Breast epithelium (tissue), 4 donors: ENCODE measurements at places on chromosomes 2 and 18.

GRCh38 chr2:44543773-44544725 lies 182.3 kb downstream of the CAMKMT start:
- H3K4me3 ChIP-seq, result no peak overlapping the region
- H3K4me1 ChIP-seq, result peaks cover 3% of the 10 kb centered on the region

- no peaks in the 10 kb centered on the region for H3K36me3 ChIP-seq
- H3K4me1 ChIP-seq, result no peaks in the 10 kb centered on the region
- H3K27me3 ChIP-seq, result no peaks in the 10 kb centered on the region
- no peak for DNase-seq
- H3K27ac ChIP-seq, result no peak overlapping the region
- H3K4me3 ChIP-seq, result no peak overlapping the region
Measured at GRCh38 chr18:955384-956066, 50.9 kb downstream of the ADCYAP1 start.

- H3K27ac ChIP-seq, result no peak overlapping the region
- no peaks in the 10 kb centered on the region for H3K27me3 ChIP-seq
- no peak for DNase-seq
Measured at GRCh38 chr2:126696644-126697520, 40.9 kb downstream of the GYPC start.

DNA sequence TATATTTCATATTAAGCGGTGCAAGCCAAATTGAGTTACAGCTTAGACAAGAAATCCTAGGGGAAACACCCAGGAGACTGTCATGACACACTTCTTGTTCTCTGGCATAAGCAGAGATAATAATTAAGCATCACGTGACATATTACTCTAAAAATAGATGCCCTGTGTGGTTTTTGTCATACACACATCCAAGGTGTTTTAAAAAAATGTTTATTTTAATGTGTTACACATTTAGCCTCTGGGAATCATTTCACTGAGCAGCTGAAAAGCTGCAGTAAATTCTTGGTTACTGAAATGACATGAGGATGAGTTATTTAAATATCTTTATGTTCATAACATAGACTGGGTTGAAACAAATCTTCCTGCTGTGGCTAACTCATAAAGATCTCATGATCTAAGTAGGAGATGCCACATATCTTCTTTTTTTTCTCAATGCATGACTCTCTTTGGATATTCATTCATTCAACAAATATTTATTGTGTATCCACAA lies 38.0 kb upstream of the ERMN start:
- no peak overlapping the region for H3K27ac ChIP-seq
- H3K4me1 ChIP-seq, result no peaks in the 10 kb centered on the region
- H3K36me3 ChIP-seq, result no peaks in the 10 kb centered on the region
- no peak overlapping the region for H3K4me3 ChIP-seq
- no peak for DNase-seq

- DNase-seq, result no peak
- no peaks in the 10 kb centered on the region for H3K27me3 ChIP-seq
- H3K27ac ChIP-seq, result no peak overlapping the region
- H3K4me1 ChIP-seq, result no peaks in the 10 kb centered on the region
- no peaks in the 10 kb centered on the region for H3K36me3 ChIP-seq
- no peak overlapping the region for H3K4me3 ChIP-seq
Measured at GRCh38 chr2:134515137-134515536, 203.7 kb downstream of the TMEM163 start.

DNA sequence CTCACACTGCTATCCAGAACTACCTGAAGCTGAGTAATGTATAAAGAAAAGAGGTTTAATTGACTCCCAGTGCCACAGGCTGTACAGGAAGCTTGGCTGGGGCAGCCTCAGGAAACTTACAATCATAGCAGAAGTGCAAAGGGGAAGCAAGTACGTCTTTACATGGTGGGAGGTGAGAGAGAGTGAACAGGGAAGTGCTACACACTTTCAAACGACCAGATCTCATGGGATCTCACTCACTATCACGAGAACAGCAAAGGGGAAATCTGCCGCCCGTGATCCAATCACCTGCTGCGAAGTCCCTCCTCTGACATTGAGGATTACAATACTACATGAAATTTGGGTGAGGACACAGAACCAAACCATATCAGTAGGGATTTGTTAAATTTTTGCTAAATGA lies 150.4 kb upstream of the NXPH2 start:
- no peaks in the 10 kb centered on the region for H3K27me3 ChIP-seq
- H3K4me3 ChIP-seq, result no peak overlapping the region
- H3K4me1 ChIP-seq, result no peaks in the 10 kb centered on the region
- no peak for DNase-seq

DNA sequence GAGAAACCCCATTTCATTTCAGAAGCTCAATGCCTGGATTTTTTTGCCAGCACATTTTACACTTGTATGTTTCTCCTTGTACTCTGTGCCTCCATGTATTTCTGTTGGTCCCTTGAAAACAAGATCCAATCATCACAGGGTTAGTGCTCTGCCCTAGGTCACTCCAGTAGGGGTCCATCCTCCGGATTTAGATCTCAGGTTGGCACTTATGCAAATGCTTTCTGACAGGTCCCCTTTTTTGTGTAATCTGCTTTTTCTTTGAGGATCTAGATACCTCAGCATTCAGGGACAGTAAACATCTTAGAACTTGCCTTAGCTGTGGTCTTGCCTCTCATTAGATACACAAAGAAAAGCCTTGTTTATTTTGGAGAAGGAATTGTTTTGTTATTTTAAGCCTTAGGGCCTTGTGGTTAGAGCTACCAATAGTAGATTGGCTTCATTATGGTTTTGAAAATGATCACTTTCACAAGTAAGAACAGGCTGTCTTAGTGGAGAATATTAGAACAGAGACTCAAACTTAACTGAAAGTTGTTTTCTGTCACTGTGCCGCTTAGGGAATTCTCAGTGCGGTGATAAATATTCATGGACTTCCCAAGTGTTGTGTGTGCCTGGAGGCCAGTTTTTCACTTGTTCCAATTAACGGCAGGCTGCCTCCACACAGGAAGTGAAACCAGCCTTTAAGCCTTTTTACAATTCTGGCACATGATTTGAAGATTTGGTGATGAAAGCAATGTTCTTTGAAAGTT lies 7.8 kb downstream of the MERTK start:
- peak overlapping the region; percentile 57 for H3K27ac ChIP-seq
- H3K4me1 ChIP-seq, result peaks cover 15% of the 10 kb centered on the region
- H3K4me3 ChIP-seq, result no peak overlapping the region
- no peaks in the 10 kb centered on the region for H3K36me3 ChIP-seq
- H3K27me3 ChIP-seq, result no peaks in the 10 kb centered on the region

GRCh38 chr2:1640301-1641135 lies 103.8 kb downstream of the PXDN start:
- H3K27ac ChIP-seq, result no peak overlapping the region
- no peaks in the 10 kb centered on the region for H3K36me3 ChIP-seq
- DNase-seq, result no peak

- no peak overlapping the region for H3K4me3 ChIP-seq
- H3K36me3 ChIP-seq, result no peaks in the 10 kb centered on the region
- DNase-seq, result no peak
- H3K27ac ChIP-seq, result no peak overlapping the region
- no peaks in the 10 kb centered on the region for H3K4me1 ChIP-seq
Measured at GRCh38 chr2:40406485-40407289, 45.2 kb downstream of the SLC8A1 start.

GRCh38 chr2:239625156-239625845 lies 224.5 kb upstream of the HDAC4 start:
- DNase-seq, result no peak
- H3K27ac ChIP-seq, result no peak overlapping the region
- no peaks in the 10 kb centered on the region for H3K4me1 ChIP-seq
- H3K36me3 ChIP-seq, result no peaks in the 10 kb centered on the region
- no peaks in the 10 kb centered on the region for H3K27me3 ChIP-seq

GRCh38 chr18:48616484-48617255 lies 77.8 kb downstream of the CTIF start:
- H3K36me3 ChIP-seq, result no peaks in the 10 kb centered on the region
- H3K27ac ChIP-seq, result no peak overlapping the region
- DNase-seq, result no peak
- H3K27me3 ChIP-seq, result no peaks in the 10 kb centered on the region
- peaks cover 10% of the 10 kb centered on the region for H3K4me1 ChIP-seq

DNA sequence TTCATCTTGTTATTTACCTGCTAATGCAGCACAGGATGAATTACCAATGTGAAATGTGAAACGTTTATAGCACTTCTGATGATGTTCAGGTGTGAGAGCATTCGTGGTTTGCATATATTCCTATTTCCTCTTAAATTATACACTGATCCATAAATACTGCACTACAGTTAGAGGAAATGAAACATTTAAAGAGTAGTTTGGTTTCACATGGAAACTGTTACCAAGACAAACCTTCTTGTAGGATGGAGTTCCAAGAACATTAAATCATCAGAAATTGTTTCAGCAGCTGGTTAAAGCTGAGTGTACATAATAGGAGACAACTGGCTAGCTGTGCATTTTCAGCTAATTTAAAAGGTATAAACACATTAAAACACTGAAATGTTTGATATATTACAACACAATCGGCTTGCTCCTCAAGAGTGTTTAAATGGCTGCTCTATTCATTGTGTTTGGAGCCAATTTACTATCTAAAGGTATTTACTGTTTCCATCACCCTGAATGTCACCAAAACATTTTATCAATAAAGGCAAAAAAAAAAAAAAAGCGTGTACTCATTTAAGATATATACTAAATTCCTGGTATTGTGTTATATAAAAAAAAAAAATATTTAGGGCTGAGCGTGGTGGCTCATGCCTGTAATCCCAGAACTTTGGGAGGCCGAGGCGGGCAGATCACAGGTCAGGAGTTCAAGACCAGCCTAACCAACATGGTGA lies 100.6 kb downstream of the DYM start:
- H3K36me3 ChIP-seq, result no peaks in the 10 kb centered on the region
- no peak overlapping the region for H3K27ac ChIP-seq
- no peaks in the 10 kb centered on the region for H3K27me3 ChIP-seq
- no peaks in the 10 kb centered on the region for H3K4me1 ChIP-seq

DNA sequence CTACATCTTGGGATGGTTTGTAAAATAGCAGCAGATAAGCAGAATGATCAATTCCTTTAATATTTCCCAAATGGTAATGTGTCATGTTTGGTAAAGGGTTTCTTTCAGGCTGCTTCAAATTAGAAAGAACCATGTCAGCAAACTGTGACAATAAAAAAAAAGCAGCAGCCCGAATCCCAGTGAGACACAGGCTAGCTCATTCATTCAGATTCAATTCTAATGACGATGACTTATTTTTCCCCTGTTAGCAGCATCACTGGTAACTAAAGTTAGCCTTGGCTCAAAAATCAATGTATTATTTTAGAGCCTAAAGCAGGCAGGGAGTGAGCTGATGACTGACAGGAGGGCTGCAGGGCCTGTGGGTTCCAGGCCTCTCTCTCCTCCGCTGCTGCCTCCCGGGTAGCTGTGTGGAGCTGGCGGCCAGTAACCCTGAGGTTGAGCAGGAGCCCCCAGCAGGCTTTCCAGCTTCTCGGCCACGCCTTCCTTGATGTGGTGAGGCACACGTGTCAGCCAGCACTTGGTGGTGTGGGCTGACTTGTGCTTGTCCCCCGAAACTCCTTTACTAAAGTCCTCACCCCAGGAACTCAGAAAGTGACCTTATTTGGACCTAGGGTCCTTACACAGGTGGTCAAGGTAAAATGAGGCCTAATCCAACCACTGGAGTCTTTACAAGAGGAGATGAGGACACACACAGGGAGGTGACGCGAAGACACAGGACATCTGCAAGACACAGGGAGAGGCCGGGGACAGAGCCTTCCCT lies 120.5 kb upstream of the HS6ST1 start:
- H3K4me1 ChIP-seq, result no peaks in the 10 kb centered on the region
- DNase-seq, result no peak
- no peaks in the 10 kb centered on the region for H3K36me3 ChIP-seq
- no peak overlapping the region for H3K4me3 ChIP-seq
- no peak overlapping the region for H3K27ac ChIP-seq

DNA sequence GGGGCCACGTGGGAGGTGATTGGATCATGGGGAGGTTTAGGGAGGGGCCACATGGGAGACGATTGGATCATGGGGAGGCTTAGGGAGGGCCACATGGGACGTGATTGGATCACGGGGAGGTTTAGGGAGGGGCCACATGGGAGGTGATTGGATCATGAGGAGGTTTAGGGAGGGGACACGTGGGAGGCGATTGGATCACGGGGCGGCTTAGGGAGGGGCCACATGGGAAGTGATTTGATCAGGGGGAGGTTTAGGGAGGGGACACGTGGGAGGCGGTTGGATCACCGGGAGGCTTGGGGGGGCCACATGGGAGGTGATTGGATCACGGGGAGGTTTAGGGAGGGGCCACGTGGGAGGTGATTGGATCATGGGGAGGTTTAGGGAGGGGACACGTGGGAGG lies 22.5 kb upstream of the SALL3 start:
- H3K4me1 ChIP-seq, result no peaks in the 10 kb centered on the region
- DNase-seq, result no peak
- no peak overlapping the region for H3K27ac ChIP-seq
- H3K4me3 ChIP-seq, result no peak overlapping the region
- H3K36me3 ChIP-seq, result no peaks in the 10 kb centered on the region

DNA sequence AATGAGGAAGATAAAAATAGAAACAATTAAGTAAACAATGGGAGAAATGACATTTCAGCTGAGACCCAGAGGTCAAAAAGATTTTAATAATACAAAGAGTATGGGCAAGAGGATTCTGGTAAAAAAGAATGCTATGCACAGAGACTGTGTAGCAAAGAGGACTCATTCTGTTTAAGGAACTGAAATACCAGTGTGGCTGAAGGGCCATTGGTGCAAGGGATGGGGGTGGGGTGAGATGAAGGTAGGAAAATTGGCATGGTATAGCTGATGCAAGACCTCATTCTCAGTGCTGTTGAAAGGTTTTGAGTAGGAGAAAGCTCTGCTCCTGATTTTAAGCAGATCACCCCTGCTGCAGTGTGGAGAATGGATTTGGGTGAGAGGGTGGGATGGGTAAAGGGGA lies 10.8 kb downstream of the GALNT1 start:
- no peaks in the 10 kb centered on the region for H3K36me3 ChIP-seq
- no peaks in the 10 kb centered on the region for H3K27me3 ChIP-seq
- no peak for DNase-seq
- H3K4me3 ChIP-seq, result no peak overlapping the region

- H3K27me3 ChIP-seq, result no peaks in the 10 kb centered on the region
- peaks cover 3% of the 10 kb centered on the region for H3K4me1 ChIP-seq
- DNase-seq, result no peak
- H3K27ac ChIP-seq, result no peak overlapping the region
- no peaks in the 10 kb centered on the region for H3K36me3 ChIP-seq
- H3K4me3 ChIP-seq, result no peak overlapping the region
Measured at GRCh38 chr2:105411720-105412407, 13.0 kb upstream of the FHL2 start.

GRCh38 chr18:76589866-76590265 lies 94.8 kb upstream of the ZNF516 start:
- DNase-seq, result no peak
- H3K27me3 ChIP-seq, result no peaks in the 10 kb centered on the region
- H3K4me3 ChIP-seq, result no peak overlapping the region
- no peaks in the 10 kb centered on the region for H3K4me1 ChIP-seq
- H3K36me3 ChIP-seq, result no peaks in the 10 kb centered on the region

- DNase-seq, result no peak
- H3K4me3 ChIP-seq, result no peak overlapping the region
- no peaks in the 10 kb centered on the region for H3K4me1 ChIP-seq
- no peak overlapping the region for H3K27ac ChIP-seq
- no peaks in the 10 kb centered on the region for H3K27me3 ChIP-seq
Measured at GRCh38 chr2:204024503-204024902, 87.9 kb downstream of the ICOS start.

GRCh38 chr18:55494899-55495298 lies 93.1 kb downstream of the TCF4 start:
- H3K27me3 ChIP-seq, result no peaks in the 10 kb centered on the region
- H3K27ac ChIP-seq, result no peak overlapping the region
- H3K36me3 ChIP-seq, result no peaks in the 10 kb centered on the region
- no peak for DNase-seq
- H3K4me3 ChIP-seq, result no peak overlapping the region
- H3K4me1 ChIP-seq, result no peaks in the 10 kb centered on the region
